ENCODE measurements at places on chromosomes 4 and X.
A peak's percentile ranks its signal among the peaks of the same experiment; 100 is the strongest.

- DNase-seq: no peak
Measured at GRCh38 chr4:147844781-147845180, 112.9 kb downstream of the ARHGAP10 start.

DNA sequence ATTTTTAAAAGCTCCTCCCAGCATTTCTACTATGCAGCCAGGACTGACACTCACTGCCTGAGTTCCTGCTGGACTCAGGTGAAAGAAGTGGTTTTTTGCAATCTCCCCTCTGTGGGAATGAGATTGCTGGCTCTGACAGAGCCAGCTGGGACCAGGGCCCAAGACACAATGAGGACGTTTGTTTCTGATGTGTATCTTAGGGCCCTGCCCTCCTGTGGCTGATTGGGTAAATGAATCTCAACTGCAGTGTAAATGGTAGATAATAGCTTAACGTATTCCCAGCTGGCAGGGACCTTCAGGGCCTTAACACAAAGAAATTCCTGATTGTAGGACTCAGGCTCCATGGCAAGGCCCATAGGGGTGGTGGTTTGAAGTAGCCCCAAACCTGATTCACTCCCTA, 85.8 kb upstream of the PRPS1 start:
- peak; percentile 54 for DNase-seq

DNA sequence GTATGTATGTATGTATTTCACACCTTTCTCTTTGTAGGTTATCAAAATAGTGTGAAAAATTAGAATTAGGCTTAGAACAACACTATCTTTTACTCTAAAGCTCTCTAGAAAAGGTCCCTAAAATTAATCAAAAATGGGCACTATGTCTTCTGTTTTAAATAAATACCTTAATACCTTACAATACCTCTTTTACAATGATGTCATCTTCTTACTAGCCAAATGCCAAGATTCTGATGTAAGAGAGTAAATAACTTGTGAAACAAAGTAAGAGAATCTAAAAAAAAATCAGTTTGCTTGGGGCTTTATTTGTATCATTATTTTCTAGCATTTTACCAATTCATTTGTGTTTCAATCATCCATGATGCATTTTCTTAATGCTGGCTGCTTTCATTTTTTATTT, 402.2 kb upstream of the MAGEB2 start:
- no peak for DNase-seq

DNA sequence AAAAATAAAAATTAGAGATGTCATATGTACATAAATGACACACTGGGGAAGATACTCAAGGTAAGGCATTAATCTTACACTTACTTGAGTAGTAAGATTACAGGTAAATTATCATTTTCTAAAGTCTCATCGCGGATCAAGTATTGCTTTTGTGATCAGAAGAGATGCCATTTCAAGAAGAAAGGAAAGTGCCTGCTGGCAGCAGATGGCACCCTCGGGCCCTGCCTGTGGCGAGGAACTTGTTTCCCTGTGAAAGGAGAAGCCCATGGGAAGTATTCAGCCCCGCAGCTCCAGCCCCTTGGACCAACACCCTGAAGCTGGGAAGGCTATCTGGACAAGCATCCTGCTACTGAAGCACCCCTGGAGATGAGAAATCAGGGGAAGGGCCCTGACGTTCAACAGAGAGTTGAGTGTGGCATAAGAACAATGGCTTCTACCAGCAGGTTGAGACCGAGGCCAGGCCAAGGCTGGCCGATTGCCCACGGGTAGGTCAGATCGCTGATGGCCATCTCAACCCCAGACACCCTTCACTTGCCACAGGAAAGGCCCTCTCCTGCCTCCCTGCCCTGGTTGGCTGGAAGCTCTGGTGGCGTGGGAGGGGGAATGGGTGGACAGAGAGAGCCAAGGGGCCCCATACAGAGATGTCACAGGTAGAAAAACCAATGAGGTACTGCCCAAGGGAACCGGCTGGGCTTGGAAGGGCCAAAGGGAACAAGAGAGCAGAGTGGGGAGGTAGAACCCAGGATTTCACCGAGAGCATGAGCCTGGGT, 18.8 kb upstream of the MXD4 start:
- no peak for DNase-seq

- DNase-seq: no peak
Measured at GRCh38 chr4:85901500-85901899, 426.6 kb downstream of the ARHGAP24 start.

DNA sequence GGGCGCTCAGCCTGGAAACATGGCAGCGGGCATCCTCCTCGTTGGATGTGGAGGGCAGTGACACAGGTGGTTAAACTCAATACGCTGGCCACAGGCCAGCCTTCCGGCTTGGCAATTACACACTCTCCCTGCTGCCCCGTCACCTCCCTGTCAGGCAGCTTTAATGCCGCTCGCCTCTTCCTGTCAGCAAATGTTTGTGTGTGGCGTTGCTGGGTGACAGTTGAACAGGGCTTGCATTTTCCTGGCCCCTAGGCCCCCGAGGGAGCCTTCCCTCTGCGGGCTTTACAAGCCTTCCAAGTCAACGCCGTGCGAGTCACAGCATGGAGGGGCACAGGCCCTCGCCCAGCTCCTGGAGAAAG, 620.0 kb downstream of the BCOR start:
- peak; percentile 26 for DNase-seq

Data from stomach (tissue), 19 donors.